ENCODE measurements at places on chromosomes 5 and 9.

GRCh38 chr9:132546148-132547051 is 36.0 kb upstream of the BARHL1 start:
- no peak for DNase-seq

DNA sequence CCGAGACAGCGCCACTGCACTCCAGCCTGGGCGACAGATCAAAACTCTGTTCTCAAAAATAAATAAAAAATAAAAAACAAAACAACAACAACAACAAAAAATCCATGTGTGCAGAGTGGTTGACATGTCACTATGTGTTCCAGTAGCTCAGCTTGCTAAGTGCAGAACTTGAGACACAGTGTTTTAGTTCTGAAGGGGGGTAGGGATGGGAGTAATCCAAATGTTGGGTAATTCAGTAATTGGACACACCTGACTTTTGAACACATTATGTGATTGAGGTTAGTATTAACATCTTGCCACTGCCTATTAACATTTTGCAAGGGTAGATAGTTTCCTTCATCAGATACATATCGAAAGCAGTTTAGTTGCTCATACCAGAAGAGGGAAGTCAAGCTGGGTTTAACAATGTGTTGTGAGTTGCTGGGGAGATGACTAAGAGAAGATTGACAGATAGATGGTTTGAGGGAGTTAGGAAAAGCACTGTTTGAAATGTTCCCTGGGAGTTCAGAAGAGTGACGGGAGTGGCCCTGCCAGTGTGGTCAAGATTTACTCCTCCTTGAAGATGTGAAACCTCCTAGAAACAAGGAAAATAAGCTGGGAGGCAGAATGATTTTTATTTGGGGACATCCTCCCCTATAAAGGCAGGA is 928 bp downstream of the HACD4 start:
- DNase-seq, result no peak

DNA sequence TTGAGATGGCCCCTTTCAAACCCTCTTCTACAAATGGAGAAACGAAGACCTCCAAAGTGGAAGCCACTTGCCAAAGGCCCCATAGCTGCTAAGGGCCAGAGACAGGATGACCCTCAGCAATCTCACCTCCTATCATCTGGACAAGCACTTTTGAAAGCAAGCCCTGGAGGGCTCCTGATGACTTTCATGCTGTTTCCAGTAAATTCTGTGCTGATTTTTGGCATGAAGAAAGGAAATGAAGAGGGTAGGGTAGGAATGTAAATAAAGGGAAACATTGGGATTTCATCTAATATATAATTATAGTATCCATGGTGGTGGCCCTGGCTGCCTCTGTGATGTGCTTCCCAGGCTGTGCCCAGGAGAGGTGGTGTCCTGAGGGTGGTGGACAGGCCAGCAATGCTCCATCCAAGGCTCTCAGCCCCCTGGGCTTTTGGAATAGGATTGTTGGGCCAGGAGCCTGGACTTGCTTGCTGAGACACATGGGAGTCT is 208.0 kb upstream of the TRIM32 start:
- no peak for DNase-seq

GRCh38 chr5:1179383-1179715 is 22.0 kb upstream of the SLC6A19 start:
- DNase-seq, result no peak

DNA sequence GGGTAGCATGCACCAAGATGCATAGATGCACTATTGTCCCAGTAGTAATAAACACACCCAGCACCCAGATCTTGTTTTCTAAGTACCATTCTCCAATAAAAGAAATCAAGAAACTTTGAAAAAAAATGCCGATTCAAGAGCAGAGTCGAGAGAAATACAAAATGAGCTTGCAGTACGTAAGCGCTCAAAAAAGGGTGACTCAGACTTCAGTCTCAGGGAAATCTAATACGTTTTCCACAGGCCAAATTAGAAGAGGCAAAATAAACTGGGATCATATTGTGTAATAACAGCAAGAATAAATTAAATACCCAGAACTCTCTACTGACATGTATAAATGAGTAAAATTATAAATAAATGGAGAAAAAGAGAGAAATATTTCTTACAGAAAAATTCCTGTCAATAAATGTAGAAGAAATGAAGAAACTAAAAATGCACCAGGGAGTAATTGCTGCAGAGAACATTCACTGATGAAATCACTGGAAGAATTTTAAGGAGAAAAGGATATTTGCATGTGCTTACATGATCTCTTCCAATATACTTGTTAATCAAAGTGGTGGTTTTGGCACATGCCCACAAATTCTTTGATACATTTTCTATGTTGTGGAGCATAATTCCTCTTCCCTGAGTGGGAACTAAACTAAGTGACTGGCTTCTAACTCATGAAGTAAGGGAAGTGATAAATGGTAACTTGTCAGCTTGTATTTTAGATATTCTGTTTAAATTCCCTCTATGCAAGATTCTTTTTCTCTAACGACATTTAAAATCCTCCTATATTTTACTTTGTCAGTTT is 567.6 kb upstream of the ADAMTS16 start:
- no peak for DNase-seq

DNA sequence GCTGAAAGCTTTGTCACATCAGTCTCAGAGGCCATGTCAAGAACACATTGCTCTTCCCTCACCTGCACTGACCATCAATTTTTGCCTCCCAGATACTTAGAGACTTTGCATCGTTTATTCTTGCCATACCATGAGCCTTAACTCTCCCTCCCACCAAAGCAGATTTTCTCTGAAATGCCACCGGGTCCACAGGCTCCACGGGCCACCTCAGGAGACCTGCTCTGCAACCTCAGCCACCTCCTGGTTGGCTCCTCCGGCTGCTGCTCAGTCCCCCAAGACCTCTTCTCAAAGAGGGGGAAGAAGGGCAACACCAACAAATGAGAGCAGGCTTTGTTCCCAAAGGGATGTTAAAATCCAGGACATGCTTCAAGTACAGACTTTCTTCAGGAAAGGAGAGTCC is 400.5 kb downstream of the SPOCK1 start:
- DNase-seq, result no peak

DNA sequence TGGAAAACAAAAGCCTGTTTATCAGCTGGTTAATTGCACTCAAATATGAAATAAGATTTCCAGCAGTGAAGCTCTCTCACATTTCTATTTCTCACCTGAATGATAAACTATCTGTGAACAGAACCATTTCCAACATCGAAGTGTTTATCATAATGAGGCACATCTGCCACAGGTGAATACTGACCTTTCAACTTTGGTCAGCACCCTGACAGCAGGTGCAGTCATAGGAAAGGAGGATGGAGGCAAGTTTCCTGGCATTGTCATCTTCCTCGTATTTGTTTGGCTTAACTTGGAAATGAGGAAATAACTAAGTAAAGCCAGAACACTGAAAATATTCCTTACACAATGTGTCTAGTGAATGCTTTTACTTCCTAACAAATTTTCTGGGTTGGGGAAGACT is 716.4 kb downstream of the NR2F1-AS1 start:
- no peak for DNase-seq

DNA sequence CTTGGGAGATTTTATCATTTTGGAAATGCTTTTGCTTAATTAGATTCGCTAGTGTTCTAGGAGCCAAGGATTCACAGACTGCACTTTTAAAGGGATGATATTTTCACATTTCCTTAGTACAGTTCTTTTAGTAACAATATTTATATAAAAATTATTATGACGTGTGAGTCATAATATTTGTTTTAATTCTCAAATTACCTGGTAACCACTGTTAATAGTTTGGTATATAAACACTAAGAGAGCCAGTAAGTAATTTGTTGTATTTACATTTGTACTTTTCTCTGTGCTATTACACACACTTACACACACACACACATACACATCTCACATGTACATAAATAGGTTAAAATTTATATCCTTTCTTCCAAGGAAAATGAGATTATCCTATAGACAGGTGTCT is 58.8 kb upstream of the RAD23B start:
- no peak for DNase-seq

- DNase-seq, result no peak
These were observed 278.3 kb downstream of the PDE4D start for GRCh38 chr5:59615272-59615671.

DNA sequence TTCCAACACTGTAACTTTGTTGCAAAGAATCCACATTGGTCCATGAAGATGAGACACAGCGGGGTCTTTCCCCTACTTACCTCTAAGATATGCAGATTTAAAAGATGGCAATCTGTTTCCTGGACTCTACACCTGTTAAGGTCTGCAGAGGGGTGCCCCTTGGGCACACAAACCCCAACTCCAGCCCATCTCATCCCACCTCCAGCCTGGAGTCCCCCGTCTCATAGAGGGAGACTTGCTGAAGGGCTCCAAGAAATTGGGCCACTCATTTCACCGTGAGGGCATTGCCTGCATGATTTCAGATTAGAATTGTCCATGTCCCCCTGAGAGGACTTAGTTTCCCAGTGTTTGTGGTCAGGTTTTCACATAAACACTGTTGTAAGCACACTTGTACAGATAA is 365.7 kb downstream of the IRX2 start:
- DNase-seq, result no peak

GRCh38 chr5:77181596-77182304 is 28.7 kb upstream of the PDE8B start:
- no peak for DNase-seq

GRCh38 chr9:89891221-89891590 is 286.4 kb downstream of the GADD45G start:
- no peak for DNase-seq

- DNase-seq, result no peak
These were observed 326.6 kb downstream of the ARL15 start for GRCh38 chr5:53983568-53984460.

DNA sequence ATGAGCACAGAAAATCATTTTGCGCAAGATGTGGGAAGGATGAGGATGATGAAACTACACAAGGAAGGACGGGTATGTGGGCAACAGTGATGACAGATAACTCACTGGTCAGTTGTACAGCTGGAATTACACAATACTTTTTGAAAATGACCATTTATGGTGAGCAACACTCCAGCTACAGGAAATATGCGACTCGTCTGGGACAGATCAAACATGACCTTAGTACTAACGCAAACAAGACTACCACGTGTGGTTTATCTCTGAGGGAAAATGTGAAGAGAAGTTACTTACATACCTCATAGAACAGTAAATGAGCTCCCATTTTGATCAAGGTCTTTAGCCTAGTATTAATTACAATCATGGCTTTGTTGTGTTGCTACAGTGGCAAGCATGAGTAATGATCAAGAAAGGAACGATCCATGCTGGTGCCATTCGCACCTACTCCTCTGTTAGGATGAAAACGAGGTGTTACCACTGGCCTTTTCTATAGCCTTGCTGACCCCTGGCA is 456.9 kb downstream of the BNC2 start:
- no peak for DNase-seq

- no peak for DNase-seq
These were observed 102.4 kb upstream of the PARP8 start for GRCh38 chr5:50564079-50564478.

DNA sequence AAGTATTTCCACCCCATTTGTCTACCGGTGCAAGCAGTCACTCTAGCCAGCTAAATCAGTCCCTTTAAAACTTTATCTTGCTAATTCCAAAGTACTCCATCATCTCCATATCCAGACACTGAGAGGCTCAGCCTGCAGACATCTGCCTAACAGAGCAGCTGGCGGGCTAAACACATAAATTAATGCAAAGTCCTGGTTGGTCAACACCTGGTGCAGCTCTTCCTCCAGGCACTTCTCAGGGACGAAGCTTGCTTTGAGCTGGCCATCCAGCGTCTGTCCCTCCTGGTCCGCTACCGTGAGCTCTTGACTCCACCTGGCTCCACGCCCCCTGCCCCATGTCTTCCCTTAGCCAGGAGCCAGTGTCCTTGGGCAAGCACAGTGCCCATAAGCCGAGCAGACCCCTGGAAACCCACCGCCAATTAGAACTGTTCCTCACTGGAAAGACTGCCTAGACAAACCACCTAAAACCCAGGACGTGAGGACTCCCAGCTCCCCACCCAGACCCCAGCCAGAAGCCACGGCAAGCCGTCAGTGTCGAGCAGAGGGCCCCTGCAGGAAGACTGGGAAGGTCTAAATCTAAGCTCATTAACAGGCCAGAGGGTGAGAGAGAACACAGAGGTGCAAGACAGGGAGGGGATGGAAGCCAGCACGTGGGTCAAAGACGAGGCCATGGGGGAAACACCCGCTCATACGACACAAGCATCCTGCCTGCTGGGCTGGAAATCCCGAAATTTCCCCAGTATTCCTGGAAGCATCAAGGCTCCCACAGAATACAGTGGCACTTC is 120.0 kb downstream of the COL23A1 start:
- no peak for DNase-seq

GRCh38 chr5:95617057-95617456 is 2.8 kb upstream of the GPR150 start:
- no peak for DNase-seq

DNA sequence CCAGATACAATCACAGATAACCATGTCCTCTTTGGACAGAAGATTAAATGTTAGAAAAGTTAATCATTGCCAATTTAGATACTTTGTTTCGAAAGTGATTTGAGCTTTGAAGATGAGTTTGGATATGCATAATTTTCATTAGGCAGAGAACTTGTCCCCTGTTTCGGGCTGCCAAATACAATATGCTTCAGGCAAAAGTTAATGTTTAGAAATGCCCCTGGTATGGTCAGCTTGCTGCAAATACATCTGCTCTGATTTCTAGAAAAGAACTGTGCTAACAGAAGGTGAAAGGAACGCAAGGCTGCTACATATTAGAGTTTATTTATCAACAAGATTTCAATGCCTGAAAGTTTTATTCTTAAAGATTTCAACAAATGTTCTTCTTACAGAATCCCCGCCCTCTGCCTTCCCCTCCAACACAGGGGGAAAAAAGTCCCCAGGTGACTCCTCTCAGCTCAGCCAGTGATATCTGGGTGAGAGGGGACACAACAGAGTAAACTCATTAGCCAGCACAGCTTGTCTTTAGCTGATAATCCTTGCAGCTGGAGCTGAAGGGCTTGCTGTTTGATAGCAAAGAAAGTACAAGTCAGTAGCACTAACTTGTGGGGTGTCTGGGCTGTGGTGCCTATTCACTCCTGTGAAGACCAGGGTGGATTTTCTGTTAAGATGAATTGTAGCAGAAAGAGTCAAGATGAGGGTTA is 435.7 kb downstream of the DMAC1 start:
- DNase-seq, result no peak

GRCh38 chr5:120297616-120298015 is 166.5 kb upstream of the PRR16 start:
- no peak for DNase-seq

DNA sequence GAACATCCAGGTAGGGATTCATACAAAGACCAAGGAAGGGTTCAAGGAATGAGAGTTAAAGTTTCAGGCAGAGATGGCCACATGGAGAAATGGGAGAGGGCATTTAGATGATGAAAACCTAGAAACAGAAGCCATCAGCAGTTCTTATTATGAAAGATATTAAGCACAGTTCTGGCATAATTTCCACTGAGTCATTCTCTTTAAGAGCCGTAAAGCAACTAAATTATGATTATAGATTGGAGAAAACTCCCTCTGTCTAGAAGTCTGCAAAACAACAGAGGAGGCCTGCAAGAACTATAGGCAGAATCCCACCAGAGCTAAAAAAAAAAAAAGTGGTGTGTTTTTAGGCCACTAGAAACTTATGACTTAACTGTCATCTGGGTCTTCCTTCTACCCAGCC is 157.1 kb upstream of the MPDZ start:
- DNase-seq, result no peak
